NCI-H1694 (cell line): ENCODE measurements at places on chromosomes 6 and 20.

- DNase-seq, result no peak
Observed at GRCh38 chr6:21143645-21144044, 449.9 kb upstream of the SOX4 start.

DNA sequence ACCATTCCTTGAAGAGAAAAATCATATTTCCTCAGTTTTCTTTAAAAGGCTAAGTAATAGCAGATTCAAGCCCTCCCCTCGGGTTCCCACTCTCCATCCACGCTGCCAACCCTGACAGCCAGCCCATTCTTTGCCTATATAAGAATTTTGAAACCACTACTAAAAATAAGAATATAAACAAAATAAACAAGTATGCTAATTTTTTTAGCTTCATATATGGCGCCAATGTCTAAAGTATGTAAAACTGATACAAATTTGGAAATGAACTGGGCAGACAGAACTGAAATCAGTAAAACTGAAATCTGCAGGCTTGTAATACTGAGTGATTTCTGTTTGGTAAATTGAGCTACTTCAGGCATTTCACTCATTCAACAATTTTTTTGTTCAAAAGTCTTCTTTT lies 19.0 kb downstream of the ELOVL2 start:
- DNase-seq, result no peak

DNA sequence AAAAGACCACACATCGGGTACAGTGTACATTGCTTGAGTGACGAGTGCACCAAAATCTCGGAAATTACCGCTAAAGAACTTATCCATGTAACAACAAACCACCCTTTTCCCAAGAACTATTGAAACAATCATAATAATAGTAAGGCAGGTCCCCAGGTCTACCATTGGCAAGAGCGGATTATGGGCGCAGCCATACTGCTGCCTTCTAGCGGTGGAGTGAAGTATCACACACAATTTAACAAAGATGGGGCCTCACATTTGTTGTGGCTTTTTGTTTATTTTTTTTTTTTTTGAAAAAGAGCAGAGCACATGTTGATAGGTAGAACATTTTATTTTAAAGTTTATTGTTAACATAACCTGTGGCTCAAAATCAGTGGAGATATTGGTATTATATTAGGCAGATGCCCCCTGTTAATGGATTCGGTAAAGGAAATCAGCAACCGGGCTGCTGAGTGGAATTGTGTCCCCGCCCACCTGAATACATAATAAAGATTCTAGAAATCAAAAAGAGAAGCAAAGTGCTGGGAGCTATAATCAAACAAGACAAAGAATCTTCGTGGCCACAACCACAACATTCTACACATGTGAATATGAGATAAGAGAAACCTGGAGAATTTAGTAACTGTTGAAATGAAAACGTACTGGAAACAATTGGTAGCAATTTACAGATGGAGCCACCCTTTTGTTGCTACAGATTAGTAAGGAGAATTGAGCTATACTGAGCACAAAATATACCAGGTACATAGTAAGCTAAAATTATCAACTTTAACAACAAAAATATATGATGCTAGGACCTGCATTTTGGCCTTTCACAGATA lies 94.2 kb upstream of the EXOC2 start:
- DNase-seq, result no peak

- DNase-seq, result no peak
Observed at GRCh38 chr20:33791959-33792597, 19.1 kb upstream of the CHMP4B start.

DNA sequence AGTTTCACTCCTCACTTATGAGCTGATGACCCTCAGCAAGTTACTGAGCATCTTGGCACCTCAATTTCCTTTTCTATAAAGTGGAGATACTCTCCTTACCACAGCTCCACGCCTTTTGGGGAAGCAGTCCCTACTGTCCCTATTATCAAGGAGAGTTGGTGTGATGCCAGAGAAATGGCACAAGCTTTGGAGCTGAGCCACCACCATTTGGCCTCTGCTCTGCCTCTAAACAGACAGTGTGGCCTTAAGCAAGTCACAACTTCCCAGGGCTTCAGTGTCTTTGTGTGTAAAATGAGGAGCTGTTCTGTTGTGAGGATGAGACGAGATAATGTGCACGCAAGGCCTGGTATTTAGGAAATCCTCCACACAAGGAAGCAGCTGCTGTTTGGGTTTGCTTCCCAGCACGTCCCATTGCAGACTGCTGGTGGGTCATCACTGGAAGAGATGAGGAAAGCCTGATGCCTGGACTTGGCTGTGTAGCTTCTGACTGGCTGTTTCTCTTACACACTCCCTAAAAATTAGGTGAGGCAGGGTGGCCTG lies 18.5 kb downstream of the NSFL1C start:
- DNase-seq, result no peak

DNA sequence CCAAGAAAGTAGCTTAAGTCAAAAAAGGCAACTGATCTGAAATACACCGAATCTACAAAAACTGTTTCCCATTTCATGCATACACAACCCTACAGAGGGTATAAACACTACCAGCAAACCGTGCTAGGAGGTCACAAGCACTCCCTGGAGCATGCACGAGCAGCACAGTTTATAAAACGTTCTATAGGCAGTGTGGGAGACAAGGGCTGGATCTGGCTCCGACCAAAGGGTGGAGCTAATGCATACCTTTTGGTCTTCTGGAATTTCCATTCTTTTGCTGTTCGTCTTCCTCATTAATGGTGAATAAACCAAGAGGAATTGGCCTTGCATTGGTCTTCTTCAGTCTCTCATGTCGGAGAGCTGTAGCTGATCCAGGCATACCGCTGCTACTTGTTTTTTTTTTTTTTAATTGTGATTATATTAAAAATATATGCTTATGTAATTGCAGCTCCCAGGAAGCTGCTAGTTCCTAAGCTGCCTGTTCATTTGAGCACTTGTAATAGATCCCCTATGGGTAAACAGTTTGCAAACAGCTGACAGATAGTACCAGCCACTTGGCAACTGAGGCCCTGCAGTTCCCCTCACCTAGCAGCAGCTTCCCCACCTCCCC lies 24.5 kb downstream of the MAP7 start:
- no peak for DNase-seq

DNA sequence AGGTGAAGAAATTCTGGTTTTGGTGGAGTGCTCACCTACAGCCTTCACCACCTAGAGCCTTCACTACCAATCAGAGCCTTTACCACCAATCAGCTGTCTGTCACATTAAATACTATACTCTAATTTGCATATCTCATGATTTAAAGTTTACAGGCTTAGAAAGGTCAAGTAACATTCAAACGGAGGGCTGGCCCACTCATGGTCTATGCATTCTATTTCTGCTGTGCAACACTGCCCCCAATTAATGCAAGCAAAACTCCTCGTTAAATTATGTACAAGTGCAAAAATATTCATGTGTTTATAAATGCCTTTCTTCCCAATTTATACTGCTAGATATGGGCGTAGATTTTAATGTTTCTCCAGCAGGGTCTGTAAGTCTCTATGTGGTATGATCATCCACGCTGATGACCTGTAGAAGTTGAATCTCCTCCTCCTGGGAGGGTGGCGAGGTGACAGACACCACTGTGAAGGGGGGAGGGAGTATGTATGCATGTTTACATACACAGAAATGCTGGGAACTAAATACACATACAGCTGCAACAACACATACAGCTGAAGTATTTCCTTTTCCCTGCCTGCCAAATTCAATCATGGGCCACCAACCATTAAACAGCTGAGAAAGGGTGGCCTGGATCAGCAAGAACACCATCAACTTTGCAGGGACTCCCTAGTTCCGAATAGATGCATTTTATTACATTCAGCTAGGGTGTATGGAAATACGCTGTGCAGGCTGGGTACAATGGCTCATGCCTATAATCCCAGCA lies 13.1 kb downstream of the RRAGD start:
- DNase-seq, result no peak

DNA sequence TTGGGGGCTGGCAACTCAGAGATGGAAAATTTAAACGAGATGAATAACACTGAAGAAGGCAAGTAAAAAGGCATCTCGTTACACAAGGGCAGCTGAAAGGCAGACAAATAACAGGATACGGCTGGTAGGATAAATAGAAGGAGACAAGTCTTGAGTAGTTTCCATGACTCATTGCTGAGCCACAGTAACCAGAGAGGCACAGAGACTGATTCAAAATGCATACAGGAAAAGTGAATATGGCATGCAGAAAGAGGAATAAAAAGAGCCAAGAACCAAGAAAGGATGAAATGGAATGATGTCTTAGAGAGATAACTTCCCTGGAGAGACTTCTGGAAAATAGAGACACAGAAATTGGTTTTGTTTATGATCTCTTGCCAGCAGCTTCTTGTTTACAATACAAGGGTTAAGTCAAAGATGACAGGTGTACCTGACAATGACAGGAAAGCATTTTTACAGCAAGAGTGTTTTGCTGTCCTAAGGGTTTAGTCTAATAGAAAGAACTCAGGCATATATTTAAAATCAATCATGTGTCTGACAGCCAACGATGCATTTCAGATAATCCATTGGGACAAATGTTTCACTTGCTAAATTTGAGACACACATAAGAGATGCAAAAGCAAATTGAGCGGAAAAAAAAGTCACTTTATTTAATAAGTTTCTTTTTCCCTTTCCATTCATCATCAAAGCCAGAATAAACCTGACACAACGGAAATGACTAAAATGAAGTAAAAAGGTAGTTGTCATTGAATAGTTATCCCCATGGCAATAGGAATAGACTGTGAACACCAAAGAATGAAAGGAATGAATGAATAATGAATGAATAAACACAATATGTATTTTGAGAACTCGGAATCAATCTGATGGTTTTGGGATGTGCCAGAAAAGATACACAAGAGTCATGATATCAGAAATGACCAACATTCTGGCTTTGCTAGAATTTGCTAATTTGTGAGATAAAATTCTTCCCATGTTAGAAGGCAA lies 68.0 kb upstream of the KCNQ5 start:
- no peak for DNase-seq

GRCh38 chr20:4846821-4847220 lies 125.1 kb downstream of the PRND start:
- no peak for DNase-seq

- peak; percentile 43 for DNase-seq
Observed at GRCh38 chr6:166106076-166106686, 61.5 kb downstream of the TBXT start.
